ENCODE measurements at places on chromosomes 6 and 20.

GRCh38 chr6:91376686-91377085 is 789.8 kb upstream of the MAP3K7 start:
- DNase-seq = no peak

- DNase-seq = peak; percentile 52
Measured at GRCh38 chr6:21987501-21987957, 309.3 kb downstream of the PRL start.

DNA sequence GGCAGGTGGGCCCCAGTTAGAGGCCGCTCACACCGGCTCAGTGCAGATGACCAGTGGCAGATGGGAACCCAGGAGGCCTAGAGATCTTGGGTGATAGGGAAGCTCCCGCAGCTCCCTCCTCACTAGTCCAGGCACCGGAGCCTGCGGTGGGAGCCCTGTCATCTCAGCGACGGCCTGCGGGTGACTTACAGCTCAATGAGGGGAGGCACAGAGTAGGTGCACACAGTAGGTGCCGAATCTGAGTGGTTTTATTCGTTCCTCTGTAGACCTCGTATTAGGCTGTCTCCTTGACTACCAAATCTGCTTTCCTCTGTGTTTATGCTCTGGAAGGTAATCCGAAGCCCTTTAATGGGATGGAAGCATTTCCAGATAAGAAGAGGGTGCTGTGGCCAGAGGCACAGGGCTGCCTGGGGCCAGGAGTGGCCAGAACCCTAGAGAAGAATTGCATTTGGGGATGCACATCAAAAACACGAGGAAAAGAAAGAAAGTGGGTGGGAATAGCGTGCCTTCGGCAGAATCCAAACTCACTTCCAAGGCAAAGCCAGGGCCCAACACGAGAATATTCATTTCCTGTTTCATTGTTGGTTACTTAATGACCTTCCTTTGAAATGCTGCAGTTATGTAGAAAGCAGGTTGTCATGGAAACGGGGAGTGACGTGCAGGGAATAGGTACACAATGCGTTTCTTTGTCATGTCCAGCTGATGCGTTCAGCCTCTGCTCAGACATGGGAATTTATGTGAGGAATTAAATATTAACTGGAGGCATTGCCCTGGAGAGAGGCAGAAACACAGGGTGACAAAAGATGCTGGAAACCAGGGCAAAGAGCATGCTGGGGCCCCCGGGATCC is 24.7 kb downstream of the MYT1 start:
- DNase-seq = peak; percentile 81

GRCh38 chr20:16434062-16434664 is 139.1 kb downstream of the KIF16B start:
- DNase-seq = peak; percentile 66

DNA sequence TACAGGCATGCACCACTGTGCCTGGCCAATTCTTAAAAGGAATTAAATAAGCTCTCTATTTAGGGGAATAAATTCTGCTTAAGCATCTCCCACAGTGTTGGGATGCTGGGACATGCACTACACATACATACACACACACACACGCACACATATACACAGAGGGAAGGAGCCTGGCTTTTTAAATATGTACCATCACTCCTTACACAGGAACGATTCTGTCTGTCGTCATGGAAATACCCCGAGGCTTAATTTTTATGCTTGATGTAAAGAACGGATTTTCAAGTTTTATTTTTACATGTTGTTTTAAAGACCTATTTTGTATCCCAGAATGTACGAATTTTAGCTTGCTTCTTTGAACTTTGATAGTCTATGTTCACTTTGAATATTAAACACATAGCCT is 95.3 kb downstream of the CD109 start:
- no peak for DNase-seq

- no peak for DNase-seq
Measured at GRCh38 chr20:58963060-58963584, 17.9 kb upstream of the NELFCD start.

GRCh38 chr6:138593124-138593877 is 94.0 kb upstream of the NHSL1 start:
- no peak for DNase-seq

DNA sequence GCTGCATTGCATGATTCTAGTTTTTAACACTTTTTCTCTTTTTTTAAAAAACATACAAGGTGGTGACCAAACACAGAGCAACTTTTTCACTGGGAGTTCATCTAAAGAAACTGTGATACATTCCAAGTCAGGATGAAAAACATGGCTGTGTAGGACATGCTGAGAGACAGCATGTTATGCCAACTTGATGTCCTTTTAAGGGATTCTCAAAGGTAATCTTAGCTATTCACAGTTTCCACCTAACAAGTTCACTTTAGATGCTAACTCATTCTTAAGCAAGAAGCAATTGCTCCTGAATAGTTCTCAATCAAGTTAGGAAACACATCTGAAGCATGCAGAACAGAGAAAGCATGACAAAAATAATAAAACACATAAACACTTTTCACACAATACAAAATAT is 3.3 kb downstream of the ASCC3 start:
- no peak for DNase-seq

- DNase-seq = no peak
Measured at GRCh38 chr6:27474172-27474465, 1.2 kb upstream of the ZNF184 start.

DNA sequence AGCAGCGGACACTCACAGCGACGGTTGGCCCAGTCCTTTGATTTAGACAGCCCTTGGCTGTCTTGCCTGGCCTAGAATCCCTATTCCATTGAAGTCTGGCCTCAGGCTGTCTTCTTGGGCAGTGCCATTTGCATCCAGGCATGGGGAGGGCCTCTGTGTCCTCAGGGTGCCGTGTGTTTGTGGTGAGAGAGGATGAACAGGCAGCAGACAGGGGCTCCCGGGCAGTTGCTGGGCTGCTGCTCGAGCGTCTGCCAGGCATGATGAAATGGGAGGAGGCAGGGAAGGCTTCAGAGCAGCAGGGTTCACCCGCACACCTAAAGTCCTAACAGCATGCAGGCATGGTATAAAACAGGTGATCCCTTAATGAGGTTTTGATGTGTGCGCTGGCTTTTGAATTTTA is 126.9 kb downstream of the SOBP start:
- no peak for DNase-seq
